ENCODE measurements at places on chromosomes 3 and 15.
A peak's percentile ranks its signal among the peaks of the same experiment; 100 is the strongest.

DNA sequence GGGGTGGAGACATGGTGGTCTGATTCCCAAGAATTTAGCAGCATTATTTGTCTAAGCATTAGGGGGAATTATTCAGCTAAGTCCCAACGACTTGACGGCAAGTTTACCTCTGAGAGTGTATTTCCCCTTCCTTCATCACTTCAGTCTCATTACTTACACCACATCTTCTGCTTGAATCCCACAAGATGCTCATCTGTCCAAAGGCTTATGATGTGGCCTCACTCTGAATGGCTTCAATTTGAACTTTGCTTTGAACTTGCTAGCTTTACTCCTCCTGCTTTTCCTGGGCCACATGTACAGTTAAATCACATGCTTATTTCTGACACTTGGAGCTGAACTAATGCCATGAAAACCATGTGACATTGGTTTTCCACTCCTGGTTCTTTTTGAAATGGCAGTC lies 231.3 kb upstream of the SATB1 start:
- DNase-seq: no peak

DNA sequence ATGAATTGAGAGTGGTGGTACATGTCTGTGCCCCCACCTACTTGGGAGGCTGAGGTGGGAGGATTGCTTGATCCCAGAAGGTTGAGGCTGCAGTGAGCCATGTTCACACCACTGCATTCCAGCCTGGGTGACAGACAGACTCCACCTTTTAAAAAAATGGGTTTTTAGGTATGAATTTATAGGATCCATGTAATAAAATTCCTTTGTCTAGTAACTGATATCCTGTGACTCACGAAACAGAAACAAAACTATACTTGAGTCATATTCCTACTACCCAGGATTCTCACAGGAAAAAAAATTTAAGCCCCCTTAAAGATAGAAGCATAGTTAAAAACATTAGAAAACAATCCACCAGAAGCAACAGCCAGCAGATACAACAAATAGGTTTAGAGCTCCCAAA lies 10.0 kb upstream of the CRTC3 start:
- peak; percentile 27 for DNase-seq

- DNase-seq: no peak
Measured at GRCh38 chr3:182284793-182285192, 508.5 kb upstream of the ATP11B start.

GRCh38 chr3:100097919-100098783 lies 16.1 kb downstream of the FILIP1L start:
- DNase-seq: no peak

GRCh38 chr3:31371484-31372177 lies 161.1 kb upstream of the STT3B start:
- DNase-seq: no peak

DNA sequence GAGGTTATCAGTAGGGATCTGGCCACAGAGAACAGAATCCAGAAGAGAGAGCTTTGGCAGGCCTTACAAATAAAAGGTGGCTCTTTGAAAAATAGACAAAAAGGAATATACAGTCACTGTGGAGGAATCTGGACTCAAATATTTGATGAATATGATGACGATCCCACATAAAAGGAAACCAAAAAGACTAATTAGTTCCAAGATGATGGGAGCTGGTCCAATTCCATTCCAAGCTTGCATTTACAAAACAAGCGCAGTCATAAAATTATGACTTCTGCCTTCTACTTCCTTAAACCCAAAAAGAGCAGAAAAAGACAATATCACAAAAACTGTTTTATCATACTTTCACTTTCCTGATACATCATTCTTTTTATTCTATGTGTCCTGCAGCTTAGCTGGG lies 285.8 kb downstream of the DIPK2A start:
- DNase-seq: no peak

GRCh38 chr3:98985431-98985830 lies 83.9 kb upstream of the DCBLD2 start:
- DNase-seq: no peak

DNA sequence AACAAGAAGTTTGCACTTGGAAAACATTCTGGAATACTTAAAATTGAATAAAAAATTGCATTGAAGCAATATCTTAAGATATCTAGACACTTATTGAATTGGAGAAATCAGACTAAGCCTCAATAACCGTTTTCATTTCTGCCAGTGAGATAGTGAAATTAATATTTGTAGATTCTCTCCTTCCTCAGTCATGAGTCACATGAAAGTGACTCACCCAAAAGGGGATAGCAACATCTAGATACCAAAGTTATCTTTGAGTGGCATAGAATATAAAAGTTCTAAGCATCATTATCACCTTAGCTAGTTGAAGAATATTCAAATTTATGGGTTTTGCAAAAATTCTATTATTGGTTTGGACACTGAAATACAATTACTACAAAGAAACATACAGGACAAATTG lies 614.8 kb upstream of the ZNF717 start:
- no peak for DNase-seq

DNA sequence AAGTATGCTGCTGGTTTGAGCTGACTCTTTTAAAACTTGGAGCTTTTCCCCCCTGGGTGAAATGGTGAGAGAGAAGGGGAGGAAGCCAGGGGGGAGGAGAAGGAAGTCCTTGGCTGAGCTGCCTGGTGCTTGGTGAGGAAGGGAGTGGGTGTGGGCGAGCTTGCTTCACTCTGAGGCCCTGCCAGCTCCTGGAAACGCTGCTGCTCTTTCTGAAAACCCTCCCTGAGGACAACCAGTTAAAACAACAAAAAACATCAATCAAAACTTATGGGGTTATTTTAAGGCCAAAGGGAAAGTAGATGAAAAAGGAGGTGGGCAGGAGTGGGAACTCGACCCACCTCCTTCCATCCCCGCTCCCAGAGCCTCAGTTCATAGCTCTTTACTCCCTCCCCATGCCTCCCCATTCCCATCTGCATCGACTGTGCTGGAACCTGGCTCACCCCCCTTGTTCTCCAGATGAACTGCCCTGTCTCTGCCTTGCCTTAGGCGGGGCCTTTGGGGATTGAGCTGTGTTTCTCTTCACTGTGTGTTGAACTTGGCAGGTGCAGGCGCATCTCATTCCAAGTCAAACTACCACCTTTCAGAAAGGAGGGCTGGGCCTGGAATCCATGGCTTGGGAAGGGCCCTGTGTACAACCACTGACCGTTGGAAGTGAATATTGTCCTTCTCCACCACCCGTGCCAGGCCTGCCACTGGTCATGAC lies 166.1 kb downstream of the ZNF621 start:
- no peak for DNase-seq

GRCh38 chr3:187639927-187640568 lies 30.1 kb downstream of the SST start:
- no peak for DNase-seq

GRCh38 chr15:73927003-73927475 lies 777 bp downstream of the LOXL1 start:
- no peak for DNase-seq

DNA sequence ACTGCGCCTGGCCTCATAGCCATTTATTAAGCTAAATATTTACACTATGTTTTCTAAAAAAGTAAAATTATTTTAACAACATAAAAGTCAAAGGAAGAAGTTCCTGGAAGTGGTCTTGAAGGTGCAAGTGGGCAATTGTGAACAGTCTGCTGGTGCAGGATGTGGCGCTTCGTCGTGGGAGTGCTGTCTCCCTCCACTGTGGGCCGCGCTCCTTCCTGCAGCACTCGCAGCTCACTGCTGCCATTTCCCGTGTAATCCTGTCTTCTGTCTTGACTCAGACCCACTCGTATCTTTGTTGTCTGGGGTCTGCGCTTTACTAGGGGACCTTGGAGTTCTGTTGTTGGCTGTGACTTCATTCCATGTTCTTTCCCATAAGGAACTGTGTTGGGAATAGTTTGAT lies 56.3 kb downstream of the APBA2 start:
- no peak for DNase-seq

GRCh38 chr3:53160660-53161449 lies at the start of gene PRKCD:
Gene PRKCD, plus strand, starts transcription at chr3:53161209. Its CDS starts 17,214 bp downstream, at chr3:53178423.
- peak; percentile 94 for DNase-seq

GRCh38 chr15:52765785-52766184 lies 24.4 kb downstream of the ONECUT1 start:
- DNase-seq: no peak

DNA sequence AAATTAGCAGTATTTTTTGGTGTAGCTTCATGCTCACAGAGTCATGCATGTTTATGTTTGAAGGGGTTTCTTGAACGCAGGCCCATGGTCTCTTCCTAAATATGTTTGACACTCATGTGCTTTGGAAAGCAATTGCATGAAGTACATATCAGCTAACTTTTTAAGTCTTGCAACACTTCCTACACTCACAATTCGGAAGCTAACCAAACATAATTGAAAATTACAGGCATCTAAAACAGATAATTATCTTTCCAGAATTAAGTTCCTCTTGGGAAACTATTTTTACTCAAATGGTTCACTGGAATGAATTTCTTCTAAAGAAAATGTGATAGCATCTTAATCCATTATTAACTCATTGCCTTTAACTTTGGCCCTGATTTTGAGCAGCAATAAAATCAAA lies 438.9 kb downstream of the RAP2B start:
- no peak for DNase-seq

DNA sequence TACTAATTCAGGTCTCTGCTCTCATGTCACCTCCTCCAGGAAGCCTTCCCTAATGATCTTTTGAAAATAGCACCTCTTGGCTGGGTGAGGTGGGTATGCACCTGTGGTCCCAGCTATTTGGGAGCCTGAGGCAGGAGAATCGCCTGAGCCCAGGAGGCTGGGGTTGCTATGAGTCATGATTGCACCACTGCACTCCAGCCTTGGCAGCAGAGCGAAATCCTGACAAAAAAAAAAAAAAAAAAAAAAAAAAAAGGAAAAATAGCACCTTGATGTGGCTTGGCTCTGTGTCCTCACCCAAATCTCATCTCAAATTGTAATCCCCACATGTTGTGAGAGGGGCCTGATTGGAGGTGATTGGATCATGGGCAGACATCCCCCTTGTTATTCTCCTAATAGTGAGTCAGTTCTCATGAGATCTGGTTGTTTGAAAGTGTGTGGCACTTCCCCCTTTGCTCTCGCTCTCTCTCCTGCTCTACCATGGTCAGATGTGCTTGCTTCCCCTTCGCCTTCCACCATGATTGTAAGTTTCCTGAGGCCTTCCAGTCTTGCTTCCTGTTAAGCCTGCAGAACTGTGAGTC lies 11.2 kb upstream of the RNU6-1 start:
- no peak for DNase-seq

GRCh38 chr3:184965639-184966430 lies 153.9 kb downstream of the VPS8 start:
- no peak for DNase-seq

DNA sequence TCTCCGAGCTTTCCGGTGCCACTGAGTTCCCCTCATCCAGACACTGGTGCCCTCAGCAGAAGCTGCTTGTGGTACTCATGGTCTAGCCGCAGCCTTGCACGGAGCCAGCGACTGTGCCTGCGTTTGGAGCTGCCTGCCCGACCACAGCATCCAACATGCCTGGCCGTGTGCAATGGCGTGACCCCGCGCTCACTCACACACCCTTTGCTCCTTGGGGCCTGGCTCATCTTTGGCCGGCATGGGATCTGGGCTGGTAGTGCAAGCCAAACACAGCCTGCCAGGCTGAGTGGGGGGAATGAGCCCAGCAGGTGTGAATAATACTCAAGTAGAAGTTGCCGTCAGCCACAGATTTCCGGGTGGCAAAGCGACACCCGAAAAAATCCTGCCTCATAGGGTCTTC lies 1178.7 kb upstream of the GBE1 start:
- no peak for DNase-seq

DNA sequence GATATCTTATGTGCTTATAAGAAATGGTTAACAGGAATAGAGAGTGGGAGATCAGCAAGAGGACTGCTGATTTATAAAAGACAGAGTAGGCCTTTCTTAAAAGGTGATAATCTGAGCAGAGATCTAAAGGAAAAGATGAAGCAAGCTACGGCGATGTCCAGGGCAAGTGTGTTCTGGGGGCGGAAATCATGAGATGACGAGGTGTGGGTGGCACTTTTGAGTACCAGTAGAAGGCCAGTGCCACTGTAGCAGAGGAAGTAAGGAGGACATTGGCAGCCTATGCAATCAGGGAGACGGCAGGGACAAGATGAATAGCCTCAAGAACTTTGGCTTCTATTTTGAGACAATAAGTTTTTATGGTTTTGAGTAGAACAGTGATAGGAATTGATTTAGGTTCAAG lies 492.4 kb downstream of the FHIT start:
- no peak for DNase-seq

DNA sequence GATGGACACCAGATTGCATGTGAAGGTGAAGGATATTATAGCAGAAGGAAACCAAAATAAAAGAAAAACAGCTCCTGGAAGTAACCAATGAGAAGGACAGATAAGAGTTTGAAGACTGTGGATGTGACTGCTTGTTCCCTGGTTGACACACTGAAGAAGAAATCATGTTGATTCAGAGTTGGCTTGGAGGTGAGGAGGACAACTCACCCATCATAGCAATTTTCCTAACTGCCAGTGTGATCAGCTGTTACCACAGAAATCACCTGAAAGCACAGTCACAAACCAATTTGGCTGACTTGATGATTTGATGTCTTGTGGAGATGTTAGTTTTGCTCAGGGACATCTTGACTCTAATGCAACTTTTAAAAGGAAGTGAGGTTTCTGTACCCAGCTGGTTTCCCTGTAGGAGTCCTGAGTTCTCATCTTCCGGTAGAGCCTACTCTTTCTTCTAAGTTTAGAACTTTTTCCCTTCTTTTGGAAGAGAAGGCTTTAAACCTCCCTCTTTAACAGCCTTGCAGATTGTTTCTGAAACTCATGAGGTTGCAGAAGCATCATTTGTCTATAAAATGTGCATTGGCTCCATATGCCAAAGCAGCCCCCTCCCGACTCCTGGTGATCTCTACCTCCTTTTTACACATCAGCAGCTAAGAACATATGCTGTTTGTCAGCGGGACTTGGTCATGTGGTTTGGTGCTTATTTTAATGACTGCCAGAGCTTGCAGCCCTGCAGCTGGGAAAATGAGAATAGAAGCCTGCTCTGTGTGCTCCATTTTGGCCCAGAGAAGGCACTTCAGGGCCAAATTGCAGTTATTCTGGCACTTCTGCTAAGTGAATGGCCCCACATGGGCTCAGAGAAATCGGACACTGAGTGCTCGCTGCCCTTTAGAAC lies 10.3 kb downstream of the ATG7 start:
- DNase-seq: no peak

GRCh38 chr3:51384055-51384725 lies 901 bp upstream of the MANF start:
- DNase-seq: peak; percentile 48

GRCh38 chr3:123997543-123997942 lies 5.6 kb upstream of the ROPN1 start:
- no peak for DNase-seq

DNA sequence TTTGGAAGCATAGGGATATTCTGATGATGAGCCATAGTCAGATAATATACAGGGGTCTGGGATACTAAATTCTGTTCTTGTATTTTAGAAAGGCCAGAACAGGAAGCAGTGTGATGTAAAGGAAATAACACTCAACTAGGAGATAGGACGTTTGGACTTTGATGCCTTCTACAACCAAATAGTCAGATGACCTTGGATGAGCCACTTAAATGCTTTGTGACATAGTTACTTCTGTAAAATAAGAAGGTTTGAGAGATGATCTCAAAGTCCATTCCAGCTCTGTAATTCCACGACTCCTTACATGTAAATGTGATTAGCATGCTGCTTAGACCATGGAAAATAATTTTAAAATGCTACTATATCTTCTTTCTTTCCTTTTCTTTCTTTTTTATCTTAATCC lies 29.5 kb upstream of the CCDC54 start:
- no peak for DNase-seq

- DNase-seq: no peak
Measured at GRCh38 chr3:194058189-194058571, 77.8 kb upstream of the HES1 start.
